ENCODE measurements at places on chromosomes 11 and 22.
A peak's percentile ranks its signal among the peaks of the same experiment; 100 is the strongest.

DNA sequence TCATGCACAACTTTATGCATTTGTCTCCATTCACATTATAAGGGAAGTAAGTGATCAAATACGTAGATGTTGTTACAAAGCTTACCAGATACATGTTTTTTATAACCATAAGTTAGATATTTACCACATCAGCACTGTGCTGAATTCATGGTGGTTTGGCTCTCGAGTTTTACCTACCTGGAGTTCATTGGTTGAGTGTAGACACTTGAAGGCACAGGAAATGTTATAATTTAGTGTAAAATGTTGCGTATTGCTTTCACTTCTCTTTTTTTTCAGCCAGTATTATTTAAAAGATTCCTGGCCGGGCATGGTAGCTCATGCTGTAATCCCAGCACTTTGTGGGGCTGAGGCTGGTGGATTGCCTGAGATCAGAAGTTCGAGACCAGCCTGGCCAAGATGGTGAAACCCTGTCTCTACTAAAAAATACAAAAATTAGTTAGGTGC, 53.1 kb upstream of the GRK2 start:
- H3K27me3 ChIP-seq: no peaks in the 10 kb centered on the region
- H3K36me3 ChIP-seq: peaks cover 71% of the 10 kb centered on the region
- DNase-seq: no peak

GRCh38 chr11:60831501-60832079, 10.3 kb upstream of the CCDC86 start:
- peaks cover 3% of the 10 kb centered on the region for H3K27me3 ChIP-seq
- H3K4me3 ChIP-seq: no peak overlapping the region
- H3K27ac ChIP-seq: no peak overlapping the region
- H3K36me3 ChIP-seq: no peaks in the 10 kb centered on the region
- peaks cover 5% of the 10 kb centered on the region for H3K4me1 ChIP-seq

- H3K36me3 ChIP-seq: no peaks in the 10 kb centered on the region
- no peak for DNase-seq
- H3K4me1 ChIP-seq: no peaks in the 10 kb centered on the region
- H3K27ac ChIP-seq: no peak within 1 kb of the TSS
Measured at GRCh38 chr11:22337596-22338485, at the start of gene SLC17A6. Gene SLC17A6, plus strand, starts transcription at chr11:22338381. Its CDS starts 153 bp downstream, at chr11:22338534.

DNA sequence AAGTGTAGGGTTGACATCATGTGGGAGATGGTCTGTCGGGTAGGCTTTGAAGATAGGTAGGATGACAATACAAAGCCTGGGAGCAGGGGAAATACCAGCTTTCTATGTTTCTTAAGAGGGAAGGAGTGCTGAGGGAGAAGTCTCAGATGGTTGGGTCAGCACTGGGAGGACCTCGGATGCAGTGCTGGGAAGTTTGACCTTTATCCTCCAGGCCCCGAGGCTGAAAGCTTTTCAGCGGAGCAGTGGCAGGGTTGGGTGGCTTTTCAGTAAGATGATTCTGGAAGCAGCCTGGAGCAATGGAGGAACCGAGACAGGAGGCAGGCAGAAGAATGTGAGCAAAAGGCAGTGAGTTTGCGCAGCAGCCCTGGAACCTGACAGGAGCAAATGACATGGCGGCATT, 43.5 kb upstream of the MYO18B start:
- no peak overlapping the region for H3K4me3 ChIP-seq
- H3K36me3 ChIP-seq: no peaks in the 10 kb centered on the region
- no peak overlapping the region for H3K27ac ChIP-seq
- no peaks in the 10 kb centered on the region for H3K27me3 ChIP-seq

DNA sequence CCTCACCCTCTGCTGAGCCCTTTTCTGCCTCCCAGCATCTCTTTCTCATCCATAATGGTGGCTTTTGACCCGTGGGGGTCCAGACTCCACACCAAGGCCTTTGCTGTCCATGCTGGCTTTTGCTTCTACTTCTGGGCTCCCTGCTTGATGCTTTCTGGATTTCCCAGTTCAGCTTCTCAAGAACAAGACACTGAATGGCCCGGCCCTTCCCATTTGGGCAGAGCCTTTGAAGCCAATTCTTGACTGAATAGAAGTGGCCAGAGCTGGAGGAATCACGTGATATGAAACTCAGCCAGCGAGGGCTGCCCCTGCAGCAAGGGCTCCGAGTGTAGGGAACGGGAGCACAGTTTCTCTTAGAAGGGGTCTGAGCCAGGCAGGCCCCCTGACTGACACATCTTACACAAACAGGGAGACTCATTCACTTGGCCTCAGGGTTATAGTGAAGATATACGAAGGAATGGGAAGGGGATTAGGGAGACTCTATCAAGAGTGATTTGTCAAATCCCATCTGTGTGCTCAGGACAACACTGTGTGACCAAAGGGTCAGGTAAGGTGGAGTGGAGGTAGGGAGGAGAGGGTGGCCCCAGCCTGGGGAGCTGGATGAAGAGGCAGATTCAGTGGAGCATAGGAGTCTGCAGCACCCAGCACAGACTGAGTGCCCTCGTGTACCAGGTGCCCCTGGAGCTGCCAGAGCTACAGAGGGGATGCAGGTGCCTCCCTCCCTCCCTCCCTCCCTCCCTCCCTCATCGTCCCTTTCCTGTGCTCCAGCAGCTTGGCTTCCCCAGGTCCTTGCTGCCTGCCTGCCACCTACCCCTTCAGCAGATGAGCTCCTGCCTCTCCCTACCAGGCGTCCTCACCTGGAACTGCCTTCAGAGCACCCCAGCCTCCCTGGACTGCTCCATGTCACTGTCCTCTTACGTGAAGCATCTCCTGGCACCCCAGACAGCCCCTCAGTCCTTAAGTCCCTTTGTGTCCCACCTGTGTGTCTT, 106.0 kb downstream of the TRIM29 start:
- no peak overlapping the region for H3K27ac ChIP-seq
- no peak overlapping the region for H3K4me3 ChIP-seq
- no peaks in the 10 kb centered on the region for H3K4me1 ChIP-seq
- H3K27me3 ChIP-seq: no peaks in the 10 kb centered on the region
- DNase-seq: no peak

DNA sequence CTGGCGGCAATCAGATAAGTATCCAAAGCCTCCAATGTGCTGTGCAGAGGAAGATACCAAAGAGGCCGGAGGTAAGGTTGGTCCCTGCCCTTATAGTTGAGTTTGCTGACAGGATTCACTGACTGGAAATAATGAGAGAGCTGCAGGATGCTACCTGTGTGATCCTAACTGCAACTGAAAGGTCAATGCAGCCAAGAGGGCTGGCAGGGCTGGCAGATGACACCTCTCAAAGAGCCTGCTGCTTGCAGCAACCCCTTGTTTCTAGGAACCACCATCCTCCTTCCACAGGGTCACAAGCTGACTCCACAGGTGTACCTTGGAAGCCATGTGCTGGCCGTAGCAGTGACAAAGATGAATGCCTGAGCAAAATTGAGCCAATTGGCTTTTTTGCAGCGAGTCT, 348.1 kb downstream of the DDX10 start:
- no peaks in the 10 kb centered on the region for H3K27me3 ChIP-seq
- no peak overlapping the region for H3K27ac ChIP-seq
- DNase-seq: no peak
- no peak overlapping the region for H3K4me3 ChIP-seq
- no peaks in the 10 kb centered on the region for H3K4me1 ChIP-seq
- H3K36me3 ChIP-seq: no peaks in the 10 kb centered on the region

DNA sequence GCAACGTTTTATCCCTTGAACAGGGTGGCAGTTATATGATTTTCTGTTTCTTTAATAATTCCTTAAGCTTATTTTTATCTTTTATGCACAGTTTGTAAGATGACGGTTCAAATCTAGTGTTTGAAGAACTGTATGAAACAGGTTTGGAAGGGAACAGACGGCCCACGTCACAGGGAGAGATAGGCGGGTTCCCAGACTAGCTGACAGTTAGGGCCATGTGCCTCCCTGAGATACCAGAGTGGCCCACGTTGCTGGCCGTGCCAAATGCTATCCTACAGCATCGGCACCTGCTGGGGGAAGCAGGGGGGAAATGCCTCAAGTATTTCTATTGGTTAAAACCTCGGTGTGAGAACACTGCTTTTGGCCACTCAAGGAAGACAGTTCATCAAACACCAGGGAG, 50.2 kb upstream of the BID start:
- H3K27me3 ChIP-seq: no peaks in the 10 kb centered on the region
- no peak overlapping the region for H3K27ac ChIP-seq
- no peak for DNase-seq
- peaks cover 6% of the 10 kb centered on the region for H3K36me3 ChIP-seq
- no peaks in the 10 kb centered on the region for H3K4me1 ChIP-seq
- no peak overlapping the region for H3K4me3 ChIP-seq

DNA sequence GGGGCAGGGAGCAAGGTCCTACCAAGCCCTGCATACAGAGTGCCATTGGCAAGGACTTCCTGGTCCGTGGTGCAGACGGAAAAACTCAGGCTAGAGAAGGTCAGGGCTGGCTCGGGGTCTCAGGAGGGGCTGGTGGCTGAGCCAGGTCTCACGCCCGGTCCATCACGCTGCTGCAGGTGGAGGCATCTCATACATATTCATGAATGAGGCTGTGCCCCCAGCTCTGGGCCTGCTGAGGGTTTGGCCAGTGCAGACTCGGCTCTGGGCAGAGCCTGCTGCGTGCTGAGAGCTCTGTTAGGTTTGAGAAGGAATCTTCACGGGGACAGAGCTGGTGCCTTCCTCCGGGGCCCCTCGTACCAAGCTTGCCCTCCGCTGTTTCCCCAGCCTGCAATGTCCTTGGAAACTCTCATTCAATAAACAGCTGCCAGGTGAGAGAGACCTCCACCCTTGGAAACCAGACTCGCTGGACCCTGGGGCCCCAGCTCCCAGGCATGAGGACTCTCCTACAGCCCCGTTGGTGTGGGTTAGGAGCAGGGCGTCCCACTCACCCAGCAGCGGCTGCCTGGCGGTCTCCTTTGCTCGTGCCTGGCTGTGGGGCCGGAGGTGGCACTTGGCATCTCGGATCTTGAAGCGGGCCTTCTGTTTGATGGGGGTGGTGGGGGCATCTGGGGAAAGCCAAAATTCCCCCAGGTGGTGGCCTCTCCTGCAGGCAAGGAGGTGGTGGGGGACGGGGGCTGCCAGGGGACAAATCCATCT, 33.9 kb upstream of the TTLL12 start:
- H3K4me3 ChIP-seq: no peak overlapping the region
- H3K36me3 ChIP-seq: no peaks in the 10 kb centered on the region
- DNase-seq: no peak
- H3K4me1 ChIP-seq: no peaks in the 10 kb centered on the region
- no peak overlapping the region for H3K27ac ChIP-seq

DNA sequence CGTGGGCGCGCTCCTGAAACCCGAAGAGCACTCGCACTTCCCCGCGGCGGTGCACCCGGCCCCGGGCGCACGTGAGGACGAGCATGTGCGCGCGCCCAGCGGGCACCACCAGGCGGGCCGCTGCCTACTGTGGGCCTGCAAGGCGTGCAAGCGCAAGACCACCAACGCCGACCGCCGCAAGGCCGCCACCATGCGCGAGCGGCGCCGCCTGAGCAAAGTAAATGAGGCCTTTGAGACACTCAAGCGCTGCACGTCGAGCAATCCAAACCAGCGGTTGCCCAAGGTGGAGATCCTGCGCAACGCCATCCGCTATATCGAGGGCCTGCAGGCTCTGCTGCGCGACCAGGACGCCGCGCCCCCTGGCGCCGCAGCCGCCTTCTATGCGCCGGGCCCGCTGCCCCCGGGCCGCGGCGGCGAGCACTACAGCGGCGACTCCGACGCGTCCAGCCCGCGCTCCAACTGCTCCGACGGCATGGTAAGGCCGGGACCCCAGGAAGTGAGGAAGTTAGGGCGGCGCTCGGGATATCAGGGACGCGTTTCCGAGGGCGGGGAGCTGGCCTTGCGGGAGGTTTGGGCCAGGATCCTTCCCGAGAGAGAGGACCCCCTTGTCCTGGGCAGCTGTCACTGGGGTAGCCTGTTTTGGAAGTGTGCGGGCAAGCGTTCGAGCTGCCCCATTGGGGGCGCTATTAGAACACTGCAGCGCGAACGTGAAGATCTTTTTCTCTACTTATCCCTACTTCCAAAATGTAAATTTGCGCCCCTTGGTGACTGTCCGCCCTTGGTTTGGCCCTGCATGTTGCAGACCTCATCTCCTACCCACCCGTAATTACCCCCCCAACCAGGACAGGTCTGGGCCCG, 796 bp downstream of the MYOD1 start:
- no peaks in the 10 kb centered on the region for H3K36me3 ChIP-seq
- H3K27ac ChIP-seq: no peak overlapping the region
- no peaks in the 10 kb centered on the region for H3K4me1 ChIP-seq
- peaks cover 76% of the 10 kb centered on the region for H3K27me3 ChIP-seq
- no peak overlapping the region for H3K4me3 ChIP-seq

GRCh38 chr11:119065369-119065768, 2.2 kb upstream of the VPS11 start:
- H3K36me3 ChIP-seq: peaks cover 11% of the 10 kb centered on the region
- no peaks in the 10 kb centered on the region for H3K27me3 ChIP-seq
- H3K4me1 ChIP-seq: peaks cover 39% of the 10 kb centered on the region
- peak; percentile 25 for DNase-seq

- no peaks in the 10 kb centered on the region for H3K27me3 ChIP-seq
- DNase-seq: no peak
- peaks cover 80% of the 10 kb centered on the region for H3K4me1 ChIP-seq
- H3K4me3 ChIP-seq: no peak overlapping the region
- no peaks in the 10 kb centered on the region for H3K36me3 ChIP-seq
Measured at GRCh38 chr11:118046051-118046963, 30.6 kb upstream of the TMPRSS4 start.

DNA sequence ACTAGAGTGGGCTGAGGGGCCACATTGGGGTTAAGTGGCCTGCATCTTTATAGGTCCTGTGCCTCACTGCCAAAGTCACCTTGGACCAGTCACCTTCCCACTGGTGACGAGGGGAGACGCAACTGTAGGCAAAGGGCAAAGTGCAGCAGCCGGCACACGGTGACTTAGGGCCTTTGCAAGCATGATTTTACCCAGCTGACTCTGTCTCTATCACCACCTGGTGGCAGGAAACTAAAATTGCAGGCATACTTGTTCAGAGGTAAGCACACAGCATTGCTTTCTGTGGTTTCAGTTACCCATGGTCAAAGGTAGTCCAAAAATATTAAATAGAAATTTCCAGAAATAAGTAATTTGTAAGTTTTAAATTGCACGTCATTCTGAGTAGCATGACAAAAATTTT, 1164.4 kb downstream of the BRD1 start:
- H3K36me3 ChIP-seq: no peaks in the 10 kb centered on the region
- no peaks in the 10 kb centered on the region for H3K27me3 ChIP-seq
- H3K4me1 ChIP-seq: no peaks in the 10 kb centered on the region
- DNase-seq: no peak

DNA sequence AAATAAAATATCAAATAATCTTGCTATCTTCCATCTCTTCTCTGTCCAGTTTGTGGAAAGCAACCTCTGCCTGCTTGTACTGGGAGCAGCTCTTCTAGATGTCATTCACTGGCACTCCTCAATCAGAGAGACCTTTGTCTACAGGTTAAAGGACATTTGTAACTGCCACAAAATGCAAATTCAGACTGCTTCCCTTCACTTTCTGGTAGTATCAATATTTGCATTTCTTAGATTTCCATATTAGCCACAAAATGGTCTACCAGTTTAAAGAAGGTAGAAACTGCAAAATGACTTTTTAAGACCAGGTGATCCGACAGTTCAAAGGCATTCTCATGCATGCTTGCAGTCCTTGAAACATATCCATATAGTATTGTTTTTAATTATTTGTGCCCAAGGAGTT, 51.7 kb upstream of the RCN1 start:
- DNase-seq: no peak
- no peaks in the 10 kb centered on the region for H3K27me3 ChIP-seq
- no peaks in the 10 kb centered on the region for H3K36me3 ChIP-seq
- H3K4me1 ChIP-seq: no peaks in the 10 kb centered on the region
- H3K27ac ChIP-seq: no peak overlapping the region
- H3K4me3 ChIP-seq: no peak overlapping the region
